Common myeloid progenitor, CD34-positive (primary cell): ENCODE measurements at places on chromosomes 6 and 20.

DNA sequence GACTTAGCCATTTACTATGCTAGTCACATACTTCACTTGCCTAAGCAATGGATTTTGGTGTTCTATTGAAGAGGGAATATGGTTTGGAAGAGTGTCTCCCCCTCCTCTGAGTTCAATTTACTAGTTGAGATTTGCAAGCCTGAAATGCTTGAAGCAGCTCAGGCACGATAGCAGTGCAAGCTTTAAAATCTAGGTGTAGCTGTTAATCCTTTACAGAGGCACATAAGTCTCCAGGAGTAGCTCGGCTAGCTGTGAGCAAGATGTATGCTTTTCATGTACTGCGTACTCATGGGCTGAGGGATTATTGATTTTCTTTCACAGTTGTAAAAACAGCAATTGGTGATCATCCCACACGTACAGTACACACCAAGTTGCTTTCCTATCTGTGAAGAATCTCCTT lies 726 bp downstream of the FLRT3 start:
- no peak for DNase-seq

- no peak for DNase-seq
These were observed 34.5 kb upstream of the AVP start for GRCh38 chr20:3119044-3119443.

GRCh38 chr6:42551217-42551616 lies 12.6 kb upstream of the UBR2 start:
- DNase-seq = no peak

- no peak for DNase-seq
These were observed 11.3 kb downstream of the GINS1 start for GRCh38 chr20:25418776-25419175.

DNA sequence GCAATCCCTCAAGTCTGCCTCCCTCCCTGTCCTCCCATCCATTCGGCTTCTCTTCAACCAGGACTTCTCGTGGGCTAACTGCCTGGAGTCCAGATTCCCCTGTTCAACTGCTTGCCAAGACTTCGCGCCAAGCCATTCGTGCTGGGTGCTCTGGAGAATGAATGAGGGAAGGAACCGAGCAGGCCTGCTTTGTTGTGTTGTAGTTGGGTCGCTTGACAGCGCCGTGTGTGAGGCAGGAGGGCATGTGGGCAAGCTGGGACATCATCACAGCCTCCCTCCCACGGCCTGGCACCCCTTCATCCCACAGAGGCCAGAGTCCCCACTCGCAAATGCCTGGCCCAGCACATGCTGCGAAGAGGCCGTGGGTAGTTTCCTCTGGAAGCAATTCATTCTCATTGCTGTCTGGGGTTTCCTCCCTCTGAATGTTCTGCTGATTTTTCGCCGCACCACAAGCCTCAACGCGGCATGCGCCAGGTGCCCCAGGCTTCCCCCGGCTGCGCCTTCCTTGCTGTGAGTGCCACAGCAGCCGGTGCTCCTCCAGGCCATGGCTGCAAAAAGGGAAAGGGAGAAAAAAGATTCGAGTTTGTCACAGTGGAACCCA lies 336.0 kb downstream of the QKI start:
- DNase-seq = peak; percentile 71

- DNase-seq = no peak
These were observed 127.0 kb downstream of the SGK1 start for GRCh38 chr6:134190883-134191282.

DNA sequence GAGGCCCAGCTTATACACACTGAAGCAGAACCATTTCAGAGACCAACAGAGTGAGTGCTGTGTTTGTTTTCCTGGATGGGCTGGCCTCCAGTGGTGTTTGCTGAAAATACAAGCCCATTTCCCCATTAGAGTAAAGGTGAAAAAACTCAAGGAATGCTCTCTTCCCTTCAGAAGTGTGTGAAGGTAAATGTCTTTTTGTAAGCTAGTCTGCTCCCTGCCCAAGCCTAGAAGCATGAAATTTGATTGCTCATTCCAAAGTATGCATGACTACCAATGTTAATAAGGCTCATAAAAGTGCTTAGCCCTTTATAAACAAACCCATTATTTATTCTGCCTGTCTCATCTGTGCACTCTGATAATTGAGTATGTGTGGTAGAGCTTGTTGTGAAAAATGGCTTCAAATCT lies 59.1 kb downstream of the ADGRF1 start:
- DNase-seq = no peak

GRCh38 chr20:39850821-39851330 lies 838.2 kb downstream of the MAFB start:
- no peak for DNase-seq

DNA sequence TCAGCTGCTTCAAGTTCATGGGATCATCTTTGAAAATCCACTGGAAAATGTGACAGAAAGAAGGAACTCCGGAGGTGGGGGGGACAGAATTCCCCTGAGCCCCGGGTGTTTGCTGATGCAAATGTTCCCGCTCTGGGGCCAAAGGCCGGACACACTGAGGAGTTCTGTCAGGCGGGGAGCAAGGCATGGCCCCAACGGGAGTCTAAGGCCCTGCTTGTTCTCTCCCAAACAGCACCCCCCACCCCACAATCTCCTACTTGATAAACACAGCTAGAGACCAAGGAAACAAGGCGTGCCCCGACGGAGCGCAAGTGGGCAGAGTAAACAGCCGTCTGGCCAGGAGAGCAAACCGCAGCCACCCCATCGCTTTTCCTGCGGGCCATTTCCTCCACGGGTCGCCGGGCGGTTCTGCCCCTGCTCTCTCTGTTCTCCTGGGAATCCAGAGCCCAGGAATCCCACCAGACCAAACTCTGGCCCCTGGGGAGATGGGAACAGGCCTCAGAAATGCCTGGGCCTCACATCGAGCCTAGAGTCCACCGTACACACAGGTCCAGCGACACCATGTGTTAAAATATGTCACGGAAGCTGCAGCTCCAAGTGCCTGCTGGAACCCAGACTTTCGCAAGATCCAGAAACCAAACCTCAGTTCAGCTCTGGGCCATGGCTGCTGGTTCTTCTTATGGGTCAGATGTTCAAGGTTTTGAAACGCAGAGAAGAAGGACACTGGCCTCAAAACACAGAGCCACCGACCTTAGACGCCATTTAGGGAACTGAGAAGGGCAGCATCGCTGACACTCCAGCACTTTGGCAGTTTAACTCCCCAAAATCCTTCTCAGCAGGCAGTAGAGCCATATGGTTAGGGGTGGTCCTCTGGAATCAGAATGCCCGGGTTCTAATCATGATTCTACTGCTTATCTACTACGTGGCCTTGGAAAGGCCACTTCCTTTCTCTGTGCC lies 104.2 kb downstream of the PREX1 start:
- DNase-seq = no peak

GRCh38 chr6:127300411-127300810 lies 33.7 kb downstream of the RNF146 start:
- no peak for DNase-seq

DNA sequence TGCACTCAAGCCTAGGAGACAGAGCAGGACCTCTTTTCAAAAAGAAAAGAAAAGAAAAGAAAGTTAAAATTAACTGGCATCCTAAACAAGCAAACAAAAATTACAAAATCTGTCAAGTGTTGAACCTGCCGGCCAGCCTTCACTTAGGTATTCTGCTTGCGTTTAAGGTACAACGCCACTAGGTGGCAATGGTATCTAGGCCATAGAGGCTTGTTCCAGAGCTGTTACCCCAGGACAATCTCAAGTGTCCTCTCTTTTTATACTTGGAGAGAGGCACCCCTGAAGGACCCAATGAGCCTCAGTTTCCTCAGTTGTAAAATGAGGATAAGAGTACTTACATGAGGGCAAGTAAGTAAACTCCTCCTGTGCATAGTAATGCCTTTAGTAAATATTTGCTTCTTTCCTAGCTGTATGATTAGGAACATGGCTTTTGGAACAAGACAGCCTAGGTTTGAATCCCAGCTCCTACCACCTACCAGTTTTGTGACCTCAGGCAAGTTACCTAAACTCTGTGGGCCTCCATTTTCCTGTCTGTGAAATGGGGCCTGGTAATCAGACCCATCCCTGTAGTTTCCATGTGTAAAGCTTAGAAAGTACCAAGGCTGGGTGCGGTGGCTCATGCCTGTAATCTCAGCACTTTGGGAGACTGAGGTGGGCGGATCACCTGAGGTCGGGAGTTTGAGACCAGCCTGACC lies 5.8 kb upstream of the PACSIN1 start:
- DNase-seq = peak; percentile 85

GRCh38 chr20:51533291-51534172 lies 9.0 kb downstream of the NFATC2 start:
- no peak for DNase-seq

GRCh38 chr6:144062786-144063185 lies 32.6 kb downstream of the SF3B5 start:
- peak; percentile 46 for DNase-seq

DNA sequence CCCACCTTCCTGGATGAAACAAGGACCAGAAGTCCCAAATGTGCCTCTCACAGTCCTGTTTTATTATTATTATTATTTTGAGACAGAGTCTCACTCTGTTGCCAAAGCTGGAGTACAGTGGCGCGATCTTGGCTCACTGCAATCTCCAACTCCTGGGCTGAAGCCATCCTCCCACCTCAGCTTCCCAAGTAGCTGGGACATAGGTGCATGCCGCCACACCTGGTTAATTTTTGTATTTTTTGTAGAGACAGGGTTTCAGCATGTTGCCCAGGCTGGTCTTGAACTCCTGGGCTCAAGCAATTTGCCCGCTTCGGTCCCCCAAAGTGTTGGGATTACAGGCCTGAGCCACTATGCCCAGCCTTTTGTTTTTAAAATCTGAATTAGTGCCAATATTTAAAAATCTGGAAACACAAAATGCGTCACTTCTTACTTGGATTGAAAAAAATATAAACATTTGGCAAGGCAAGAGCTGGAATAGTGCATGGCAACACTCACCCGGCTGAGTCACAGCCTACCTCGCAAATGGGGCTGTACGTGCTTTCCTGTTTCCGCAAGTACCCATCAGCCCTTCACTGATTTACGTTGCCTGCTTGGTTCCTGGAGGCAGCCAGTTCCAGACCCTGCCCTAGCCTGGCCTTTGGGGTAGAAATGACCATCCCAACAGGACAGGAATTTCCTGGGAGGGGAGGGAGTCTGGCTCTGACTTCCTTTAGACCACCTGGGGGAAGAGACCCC lies 6.3 kb downstream of the SDCBP2 start:
- peak; percentile 86 for DNase-seq

DNA sequence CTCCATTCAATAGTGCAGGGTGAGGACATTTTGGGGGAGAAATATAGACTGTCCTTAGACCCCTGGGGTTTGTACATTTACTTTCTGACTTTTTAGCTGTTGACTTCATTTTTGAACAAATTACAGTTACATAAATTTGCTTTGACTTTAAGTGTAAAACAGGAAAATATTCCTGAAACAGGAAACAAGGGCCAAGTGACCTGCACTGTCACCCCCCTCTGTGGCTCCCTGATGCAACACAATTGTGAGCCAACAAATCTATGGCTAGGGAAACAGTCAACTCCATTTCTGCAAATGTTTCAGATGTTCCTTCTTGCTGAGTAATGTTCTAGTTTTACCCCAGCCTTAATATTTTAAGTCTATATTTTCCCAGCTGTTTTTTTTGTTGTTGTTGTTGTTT lies 39.8 kb downstream of the HLA-A start:
- DNase-seq = no peak

DNA sequence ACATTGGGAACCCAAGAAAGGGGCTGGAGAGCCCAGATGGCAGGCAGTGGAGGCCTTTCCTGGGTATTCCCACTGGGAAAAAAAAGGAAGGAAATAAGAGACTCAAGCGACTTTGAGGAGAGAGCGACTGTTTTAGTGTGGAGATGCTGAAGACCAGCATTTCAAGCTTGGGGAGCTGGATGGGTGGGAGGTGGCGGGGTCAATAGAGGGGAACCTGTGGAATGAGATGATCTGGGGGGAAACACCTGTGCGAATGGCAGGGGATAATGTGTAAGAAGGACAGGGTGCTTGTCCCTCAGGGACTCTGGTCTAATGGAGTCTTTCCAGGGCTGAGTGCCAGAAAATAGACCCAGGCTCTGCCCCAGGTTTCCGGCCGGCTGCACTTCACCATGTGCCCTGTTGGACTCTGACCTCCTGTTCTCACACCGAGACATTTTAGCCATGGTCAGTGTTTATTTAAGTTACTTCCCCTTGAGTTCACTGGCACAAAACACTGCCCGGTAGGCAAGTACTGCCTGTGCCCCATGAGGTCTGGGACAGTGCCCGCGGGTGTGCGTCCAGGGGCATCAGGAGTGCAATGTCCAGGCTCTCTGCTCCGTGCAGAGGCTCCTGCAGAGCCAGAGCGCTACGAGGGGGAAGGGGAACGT lies 50.4 kb upstream of the NKX2-2 start:
- no peak for DNase-seq

DNA sequence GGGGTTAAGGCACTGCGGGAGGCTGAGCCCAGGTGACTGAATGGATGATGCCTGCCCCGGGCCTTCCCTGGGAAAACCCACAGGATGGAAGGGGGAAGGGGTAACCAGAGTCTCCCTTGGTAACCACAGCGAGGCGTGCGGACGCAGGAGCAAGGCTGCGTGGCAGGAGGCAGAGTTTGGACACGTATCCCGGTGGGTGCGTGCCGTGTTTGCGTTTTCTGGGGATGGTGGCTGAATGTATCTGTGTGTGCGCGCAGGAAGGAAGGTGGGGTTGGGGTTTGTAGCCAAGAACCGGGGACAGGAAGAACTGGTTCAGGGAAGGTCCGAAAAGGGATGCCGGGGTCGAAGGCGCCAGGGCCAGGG lies 1.8 kb downstream of the MDGA1 start:
- no peak for DNase-seq

GRCh38 chr6:30396833-30397479 lies 52.0 kb downstream of the RPP21 start:
- peak; percentile 75 for DNase-seq

- no peak for DNase-seq
These were observed 379.3 kb downstream of the MAFB start for GRCh38 chr20:40309731-40310130.

DNA sequence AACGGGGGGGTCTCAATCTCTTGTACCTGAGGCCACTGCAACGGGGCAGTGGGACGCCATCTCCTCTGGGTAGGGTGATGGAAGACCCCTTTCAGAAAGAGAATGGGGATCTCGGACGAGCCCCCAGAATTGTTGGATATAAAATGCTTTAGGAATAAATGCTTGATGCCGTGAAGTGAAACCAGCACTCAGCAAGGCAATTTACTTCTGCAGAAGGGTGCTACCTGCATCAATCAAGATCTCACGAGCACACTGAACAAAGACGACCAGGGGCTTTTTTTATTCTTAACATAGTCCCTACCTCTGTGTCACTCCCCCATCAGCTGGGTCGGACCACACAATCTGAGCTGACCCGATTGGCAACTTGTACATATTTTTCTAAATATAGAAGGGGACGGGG lies 203.6 kb upstream of the TBX18 start:
- no peak for DNase-seq

DNA sequence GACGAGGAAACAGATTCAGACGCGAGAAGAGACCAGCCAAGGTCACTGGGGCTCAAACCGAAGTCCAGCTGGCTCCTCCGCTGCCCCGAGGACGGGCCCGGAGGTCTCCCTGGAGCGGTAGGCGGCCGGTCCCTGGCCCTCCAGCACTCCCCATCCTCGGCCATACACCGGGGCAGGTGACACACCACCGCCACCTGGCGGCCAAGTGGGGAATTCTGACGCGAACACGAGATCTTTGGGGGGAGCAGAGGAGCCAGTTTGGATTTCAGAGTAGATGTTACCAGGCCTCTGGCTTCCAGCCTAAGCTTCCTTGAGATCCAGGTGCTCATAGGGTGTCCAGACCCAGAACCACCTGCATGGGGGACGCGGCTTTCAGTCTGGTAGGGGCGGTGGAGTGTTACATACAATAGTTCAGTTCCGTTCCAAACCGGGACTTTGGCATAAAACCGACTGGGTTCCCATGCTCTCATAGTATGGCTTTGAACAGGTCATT lies 16.1 kb downstream of the BPIFB1 start:
- DNase-seq = peak; percentile 68
